ENCODE measurements at places on chromosomes 4 and X. TPM values are rescaled to one million over a fixed set of nuclear protein-coding genes. Genes with fewer than 3 reads are reported as not detected.
A peak's percentile ranks its signal among the peaks of the same experiment; 100 is the strongest.

GRCh38 chrX:16516232-16516876 is 133.6 kb upstream of the S100G start:
- no peak for DNase-seq
- no peaks in the 10 kb centered on the region for H3K36me3 ChIP-seq
- H3K4me1 ChIP-seq, result no peaks in the 10 kb centered on the region
- H3K27ac ChIP-seq, result no peak overlapping the region

Gene FAM53A
- total RNA-seq, result 5.3 TPM

Gene NAA11
- not detected for total RNA-seq

GRCh38 chr4:39526765-39527295 is 409 bp downstream of the UGDH start:
- peak overlapping the region; percentile 97 for H3K27ac ChIP-seq
- H3K4me1 ChIP-seq, result no peaks in the 10 kb centered on the region
- no peaks in the 10 kb centered on the region for H3K27me3 ChIP-seq
- H3K4me3 ChIP-seq, result peak overlapping the region; percentile 87
- no peak for DNase-seq

- H3K4me3 ChIP-seq, result peak overlapping the region; percentile 93
- H3K27me3 ChIP-seq, result no peaks in the 10 kb centered on the region
- H3K4me1 ChIP-seq, result peaks cover 18% of the 10 kb centered on the region
- peaks cover 40% of the 10 kb centered on the region for H3K36me3 ChIP-seq
- DNase-seq, result no peak
- peak overlapping the region; percentile 87 for H3K27ac ChIP-seq
Measured at GRCh38 chr4:83009529-83009928, 1.1 kb downstream of the LIN54 start.

Gene GABRA4
- not detected for total RNA-seq

GRCh38 chr4:180330521-180330920 is 1912.7 kb upstream of the TENM3 start:
- no peaks in the 10 kb centered on the region for H3K36me3 ChIP-seq
- peak; percentile 2 for DNase-seq
- H3K27ac ChIP-seq, result no peak overlapping the region
- no peaks in the 10 kb centered on the region for H3K27me3 ChIP-seq
- H3K4me1 ChIP-seq, result peaks cover 20% of the 10 kb centered on the region
- H3K4me3 ChIP-seq, result no peak overlapping the region

GRCh38 chr4:8414377-8414776 is 26.1 kb downstream of the ACOX3 start:
- H3K4me1 ChIP-seq, result no peaks in the 10 kb centered on the region
- H3K36me3 ChIP-seq, result peaks cover 5% of the 10 kb centered on the region
- no peak overlapping the region for H3K4me3 ChIP-seq

Gene USP51
- total RNA-seq, result 1.2 TPM

DNA sequence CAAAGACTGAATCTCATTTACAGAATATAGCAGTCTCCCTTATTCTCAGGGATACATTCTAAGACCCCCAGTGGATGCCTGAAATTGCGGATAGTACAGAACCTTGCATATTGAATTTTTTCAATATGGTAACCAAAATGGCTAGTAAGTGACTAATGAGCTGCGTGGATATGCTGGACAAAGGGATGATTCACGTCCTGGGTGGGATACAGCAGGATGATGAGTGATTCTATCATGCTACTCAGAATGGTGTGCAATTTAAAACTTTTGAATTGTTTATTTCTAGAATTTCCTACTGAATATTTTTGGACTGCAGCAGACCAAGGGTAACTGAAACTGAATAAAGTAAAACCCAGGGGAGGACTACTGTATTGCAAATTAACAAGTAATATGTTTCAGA is 66.7 kb downstream of the STAG2 start:
- no peak for DNase-seq
- no peak overlapping the region for H3K4me3 ChIP-seq
- no peaks in the 10 kb centered on the region for H3K36me3 ChIP-seq
- no peaks in the 10 kb centered on the region for H3K27me3 ChIP-seq
- no peak overlapping the region for H3K27ac ChIP-seq

- H3K27ac ChIP-seq, result no peak overlapping the region
- H3K36me3 ChIP-seq, result no peaks in the 10 kb centered on the region
- peaks cover 8% of the 10 kb centered on the region for H3K27me3 ChIP-seq
- no peak overlapping the region for H3K4me3 ChIP-seq
- no peaks in the 10 kb centered on the region for H3K4me1 ChIP-seq
Measured at GRCh38 chr4:2359591-2360395, 58.7 kb downstream of the ZFYVE28 start.

GRCh38 chrX:72305286-72306084 is at the start of gene CITED1:
Gene CITED1, minus strand, starts transcription at chrX:72305914. Its CDS starts 3,045 bp downstream, at chrX:72302869.
- peaks cover 82% of the 10 kb centered on the region for H3K27me3 ChIP-seq
- peaks cover 24% of the 10 kb centered on the region for H3K36me3 ChIP-seq
- H3K4me1 ChIP-seq, result peaks cover 7% of the 10 kb centered on the region
